ENCODE measurements at places on chromosomes 12 and 14.
A peak's percentile ranks its signal among the peaks of the same experiment; 100 is the strongest.

DNA sequence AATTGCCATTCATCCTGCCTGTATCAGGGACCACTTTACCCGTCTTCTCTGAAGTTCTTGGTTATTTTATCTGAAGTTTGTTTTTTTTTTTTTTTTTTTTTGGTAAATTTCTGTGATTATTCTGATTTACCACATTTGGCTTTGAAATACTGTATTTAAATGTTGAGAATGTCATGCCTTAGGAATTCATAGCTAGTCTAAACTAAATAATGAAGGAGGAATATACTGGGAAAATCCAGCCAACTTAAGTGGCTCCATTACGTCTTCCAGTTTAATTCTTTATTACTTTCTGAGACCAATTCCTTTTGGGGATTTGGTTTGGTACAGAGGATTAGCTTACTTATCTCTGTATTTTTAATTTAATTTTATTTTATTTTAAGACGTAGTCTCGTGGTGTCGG is 60.3 kb upstream of the KCNMB4 start:
- no peak for DNase-seq

GRCh38 chr12:45731190-45731775 is 1.8 kb downstream of the ARID2 start:
- no peak for DNase-seq

GRCh38 chr14:21711360-21711961 is 37.8 kb upstream of the OR4E1 start:
- DNase-seq = no peak

DNA sequence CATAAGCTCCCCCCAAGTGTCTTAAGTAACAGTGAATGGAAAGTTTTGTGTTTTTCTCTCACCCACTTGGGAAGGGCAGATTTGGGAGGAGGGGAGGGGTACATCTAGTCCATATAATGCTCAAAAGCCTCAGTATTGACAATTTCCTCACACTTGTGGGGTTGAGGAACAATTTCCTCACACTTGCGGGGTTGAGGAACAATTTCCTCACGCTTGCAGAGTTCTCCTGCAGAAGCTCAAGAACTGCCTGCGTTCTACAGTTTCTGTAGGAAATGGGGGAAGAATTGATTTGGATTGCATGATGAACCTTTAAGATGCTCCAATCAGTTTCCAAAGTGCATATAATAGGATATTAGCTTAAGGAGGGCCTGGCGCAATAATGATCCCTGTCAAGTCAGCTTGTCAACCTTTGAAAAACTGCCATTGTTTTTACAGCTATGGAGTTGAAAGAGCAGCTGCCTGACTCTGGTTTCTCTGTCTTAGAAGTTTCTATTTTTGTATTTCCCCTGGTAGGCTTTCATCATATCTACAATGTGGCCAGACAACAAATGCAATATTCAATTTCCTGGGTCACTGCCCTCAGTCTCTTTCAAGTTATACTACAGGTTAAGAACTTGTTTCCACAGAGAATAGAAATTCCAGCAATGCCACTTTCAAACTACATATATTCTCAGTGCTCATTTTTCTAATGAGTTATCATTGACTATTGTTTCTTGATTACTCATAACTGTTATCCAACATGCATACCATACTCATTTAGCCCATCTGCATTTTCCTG is 66.5 kb downstream of the PLEKHG7 start:
- DNase-seq = no peak

GRCh38 chr14:79661752-79662151 is 549.6 kb downstream of the DIO2 start:
- DNase-seq = no peak

DNA sequence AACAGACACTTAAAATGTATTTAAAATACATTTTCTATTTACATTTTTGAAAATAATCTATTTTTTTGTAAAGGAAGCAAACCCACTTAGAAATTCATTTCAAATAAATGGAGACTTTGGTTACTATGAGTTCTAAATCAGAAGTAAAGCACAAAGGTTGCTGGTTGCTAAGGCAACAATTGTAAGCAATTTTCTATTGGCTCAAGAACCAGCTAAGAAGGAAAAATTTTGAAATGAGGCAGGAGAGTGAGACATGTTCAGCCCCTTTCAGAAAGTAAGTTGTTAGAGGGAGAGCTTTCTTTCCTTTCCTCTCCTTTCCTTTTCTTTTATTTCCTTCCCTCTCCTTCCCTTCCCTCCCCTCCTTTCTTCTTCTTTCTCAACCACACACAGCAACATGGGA is 80.7 kb downstream of the PRMT8 start:
- no peak for DNase-seq

GRCh38 chr12:5308216-5308615 is 123.7 kb upstream of the NTF3 start:
- no peak for DNase-seq

- DNase-seq = peak; percentile 63
These were observed 224.6 kb upstream of the CRY1 start for GRCh38 chr12:107317751-107318555.

DNA sequence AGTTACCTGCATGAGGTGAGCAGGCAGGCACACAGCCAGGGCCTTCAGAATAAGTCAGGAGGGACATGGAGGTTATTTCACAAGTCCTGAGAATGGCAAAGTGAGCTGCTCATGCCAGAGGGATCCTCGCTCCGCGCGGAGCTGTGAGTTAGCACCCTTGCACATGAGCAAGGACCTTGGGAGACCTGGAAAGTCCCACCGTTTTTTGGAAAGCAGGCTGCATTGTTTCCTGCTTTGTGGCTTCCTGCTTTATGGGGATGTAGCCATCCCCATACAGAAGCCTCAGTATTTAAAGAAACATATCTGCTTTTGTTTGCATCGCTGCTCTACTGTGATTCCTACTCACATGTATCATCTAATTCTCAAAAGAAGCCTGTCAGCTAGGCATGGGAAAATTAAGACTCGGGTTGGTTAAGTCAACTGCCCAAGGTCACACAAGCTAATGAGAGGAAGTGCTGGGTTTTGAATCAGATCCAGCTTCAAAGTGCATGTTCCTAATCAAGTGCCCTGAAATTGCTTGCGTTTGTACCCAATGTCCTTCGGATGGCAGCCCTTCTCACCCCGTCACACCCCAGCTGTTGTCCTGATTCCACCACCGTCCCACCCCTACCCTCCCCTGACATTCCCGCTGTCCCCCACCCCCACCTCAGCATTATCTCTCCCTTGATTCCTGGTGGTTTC is 106.2 kb downstream of the CRACR2A start:
- no peak for DNase-seq

- DNase-seq = no peak
These were observed 5.9 kb upstream of the SIVA1 start for GRCh38 chr14:104746934-104747481.

DNA sequence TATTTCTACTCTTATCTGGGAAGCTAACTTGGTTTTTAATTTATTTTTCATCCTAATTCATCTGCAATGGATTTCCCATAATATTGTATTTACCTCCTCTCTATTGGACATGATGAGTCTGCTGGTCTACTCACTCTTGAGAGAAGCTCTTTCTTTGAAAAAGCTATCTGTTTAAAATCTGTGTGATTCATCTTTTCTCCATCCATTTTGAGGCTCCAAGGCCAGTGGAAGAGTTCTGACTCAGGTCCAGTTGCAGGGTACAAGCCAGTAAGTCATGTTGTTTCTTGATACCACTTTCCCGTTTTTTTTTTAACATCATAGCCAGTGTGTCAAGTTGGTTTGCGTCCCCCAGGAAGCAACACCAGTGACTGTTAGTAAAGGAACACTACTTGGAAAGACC is 160.3 kb upstream of the BMP4 start:
- no peak for DNase-seq

DNA sequence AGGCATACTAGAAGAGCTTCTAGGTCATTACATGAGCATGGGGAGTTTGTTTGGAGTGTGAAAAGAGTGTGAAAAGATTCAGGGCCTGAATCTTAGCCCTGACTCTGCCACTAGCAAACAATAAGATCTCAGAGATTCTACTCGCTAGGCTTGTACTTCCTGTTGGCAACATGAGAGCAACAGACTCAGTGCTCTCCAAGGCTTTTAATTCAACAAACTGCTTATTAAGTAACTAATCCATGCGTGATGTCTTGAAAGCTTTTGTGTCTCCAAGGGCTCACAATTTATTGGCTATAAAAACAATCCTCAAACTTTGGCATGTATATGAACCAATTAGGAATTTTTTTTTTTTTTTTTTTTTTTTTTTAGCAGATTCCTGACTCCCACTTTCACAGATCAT is 105.1 kb downstream of the STXBP6 start:
- no peak for DNase-seq

DNA sequence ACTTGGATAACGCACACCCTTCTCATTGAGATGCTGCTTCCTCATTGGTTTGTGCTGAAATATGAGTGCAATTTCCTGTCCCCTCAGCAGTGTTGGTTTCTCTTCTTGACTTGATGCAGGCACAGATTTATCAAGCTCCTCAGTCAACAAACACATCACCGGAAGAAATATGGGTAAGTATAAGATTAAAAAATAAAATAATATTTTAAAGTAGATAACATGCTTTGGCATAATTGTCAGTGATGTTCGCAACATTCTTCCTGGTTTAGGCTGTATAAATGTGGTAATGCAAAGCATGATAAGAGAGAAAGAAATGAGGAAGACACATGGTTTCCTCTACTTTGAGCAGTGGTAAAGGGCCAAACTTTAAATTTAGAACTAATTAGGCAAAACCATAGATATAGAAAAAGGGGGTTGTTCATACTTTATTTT is at the start of gene GPR65:
GPR65 (plus strand) TSS at position 86 of the 432 bp plus-strand sequence. CDS start 5,713 bp downstream, outside the sequence.
- DNase-seq = no peak

DNA sequence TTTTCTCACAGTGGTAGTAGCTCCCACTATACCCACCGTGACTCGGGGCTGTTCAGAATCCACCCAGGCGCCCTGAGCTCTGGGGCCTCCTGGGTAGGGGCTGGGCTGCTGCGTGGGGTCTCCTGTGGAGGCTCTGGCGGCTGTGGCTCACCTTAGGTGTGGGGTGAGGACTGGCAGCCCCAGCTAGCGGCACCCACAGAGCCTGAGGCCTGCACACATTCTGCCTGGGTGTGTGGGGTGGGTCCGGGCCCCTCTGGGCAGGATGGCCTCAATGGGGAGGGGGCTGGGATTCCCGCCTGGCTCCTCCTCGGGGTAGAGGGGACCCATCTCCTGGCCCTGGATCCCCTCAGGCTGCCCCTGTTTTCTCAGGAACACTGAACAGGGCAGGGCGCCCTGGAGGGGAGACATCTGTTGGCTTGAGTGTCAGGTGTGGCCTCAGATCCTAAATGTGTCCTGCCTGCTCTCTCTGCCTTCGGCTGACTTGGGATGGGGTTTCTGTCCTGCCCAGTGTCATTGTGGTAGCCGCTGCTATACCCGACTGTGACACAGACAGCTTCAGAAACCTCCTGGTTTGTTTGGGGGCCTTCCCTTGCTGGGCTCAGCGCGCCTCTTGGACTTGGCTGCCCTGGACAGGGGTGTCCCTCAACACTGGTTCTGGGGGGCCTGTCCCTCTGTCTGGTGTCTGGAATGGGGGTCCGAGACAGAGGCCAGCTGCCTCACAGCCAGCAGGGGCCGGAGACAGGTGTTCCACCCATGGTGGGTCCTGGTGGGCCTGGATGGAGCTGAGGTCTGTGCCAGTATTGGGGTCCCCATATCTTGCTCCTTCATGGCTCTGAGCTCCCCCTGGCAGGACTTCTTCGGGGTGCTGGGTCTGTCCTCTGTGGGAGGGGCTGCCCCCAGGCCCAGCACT is 354.9 kb downstream of the TMEM121 start:
- no peak for DNase-seq

- DNase-seq = no peak
These were observed 261.4 kb upstream of the USP15 start for GRCh38 chr12:61998791-61999190.

- no peak for DNase-seq
These were observed 163.4 kb downstream of the KICS2 start for GRCh38 chr12:64058541-64059265.

DNA sequence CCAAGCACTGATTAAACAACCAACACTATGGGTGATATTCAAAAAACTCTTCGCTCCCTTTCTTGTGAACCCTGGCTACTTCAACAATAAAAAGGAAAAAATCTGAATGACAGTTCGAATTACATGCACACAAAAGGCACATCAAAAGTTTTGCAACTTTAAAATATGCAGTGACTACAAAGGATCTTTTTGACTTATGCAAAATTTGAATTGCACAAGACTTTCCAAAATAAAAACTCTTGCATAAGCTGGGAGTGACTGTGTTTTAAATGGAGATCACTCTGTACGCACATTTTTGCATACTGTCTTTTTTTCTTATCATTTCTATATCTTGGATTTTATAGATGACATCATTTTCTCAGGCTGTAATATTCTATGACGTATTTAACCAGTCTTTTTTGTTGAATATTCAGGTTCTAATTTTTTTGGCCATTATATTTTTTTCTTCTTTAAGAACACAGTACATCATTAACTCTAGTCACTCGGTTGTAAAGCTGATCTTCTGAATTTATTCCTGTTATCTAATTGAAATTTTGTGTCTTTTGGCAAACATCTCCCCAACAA is 667.6 kb upstream of the TBX3 start:
- no peak for DNase-seq

DNA sequence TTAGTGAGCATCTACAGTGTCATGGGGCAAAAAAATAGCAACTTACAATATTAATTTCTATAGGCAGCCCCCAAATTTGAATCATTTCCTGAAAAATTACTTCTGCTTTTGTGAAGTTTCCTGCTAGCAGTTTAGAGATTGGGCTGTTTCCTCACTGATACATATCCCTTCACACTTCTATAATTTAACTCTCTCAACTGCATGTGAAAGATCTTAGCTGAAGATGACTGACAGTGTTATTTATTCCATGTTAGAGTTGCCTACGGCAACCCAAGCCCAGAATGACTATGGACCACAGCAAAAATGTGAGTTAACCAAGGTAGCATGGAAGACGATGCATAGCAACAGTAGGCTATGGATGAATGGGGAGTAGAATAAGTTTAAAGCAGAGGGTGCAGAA is at the start of gene KLRG1:
KLRG1 (plus strand) TSS at position 134 of the 400 bp plus-strand sequence; CDS start at position 224, 90 bp downstream.
- DNase-seq = no peak

- no peak for DNase-seq
These were observed 61.7 kb upstream of the AMIGO2 start for GRCh38 chr12:47141459-47141858.

DNA sequence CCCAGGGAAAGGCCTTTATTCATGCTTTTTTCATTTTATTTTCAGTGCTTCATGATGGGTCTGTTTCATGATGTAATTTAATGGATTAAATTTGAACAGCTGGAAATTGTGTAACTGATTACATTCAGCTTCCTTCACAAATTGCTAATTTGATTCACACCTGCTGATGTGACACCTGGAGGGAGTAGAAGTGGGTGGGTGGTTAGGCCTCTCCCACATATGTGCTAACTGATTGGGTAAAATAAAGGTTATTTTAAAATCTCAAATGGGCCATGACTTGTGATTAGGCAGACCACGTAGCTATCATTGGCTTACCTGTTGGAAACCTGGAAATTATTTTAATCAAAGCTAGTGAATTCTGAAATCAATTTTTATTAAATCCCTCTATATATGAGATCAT is 142.1 kb downstream of the GXYLT1 start:
- DNase-seq = no peak
